Vagina (tissue), 2 donors: ENCODE measurements at places on chromosomes 12 and 14.

DNA sequence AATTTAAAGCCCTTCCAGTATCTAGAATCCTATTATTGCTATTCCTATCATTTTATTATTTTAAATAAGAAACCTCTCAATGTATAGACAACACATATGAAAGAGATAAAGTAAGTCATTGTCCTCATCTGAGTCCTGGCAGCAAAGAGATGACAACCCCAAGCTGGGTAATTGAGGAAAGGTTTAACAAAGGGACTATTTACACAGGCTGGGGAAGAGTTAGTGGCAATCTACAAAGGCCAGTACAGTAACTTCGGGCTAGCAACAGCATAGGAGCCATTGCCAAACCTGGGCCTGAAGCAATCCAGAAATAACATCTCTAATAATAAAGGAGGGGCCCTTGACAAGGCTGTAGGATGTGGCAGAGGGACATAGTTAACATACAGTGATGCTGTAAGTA, 11.2 kb downstream of the PDE6H start:
- DNase-seq = no peak

- DNase-seq = no peak
Measured at GRCh38 chr14:36301159-36301558, 19.3 kb downstream of the MBIP start.

GRCh38 chr12:50099302-50100008, 4.4 kb upstream of the GPD1 start:
- DNase-seq = no peak

DNA sequence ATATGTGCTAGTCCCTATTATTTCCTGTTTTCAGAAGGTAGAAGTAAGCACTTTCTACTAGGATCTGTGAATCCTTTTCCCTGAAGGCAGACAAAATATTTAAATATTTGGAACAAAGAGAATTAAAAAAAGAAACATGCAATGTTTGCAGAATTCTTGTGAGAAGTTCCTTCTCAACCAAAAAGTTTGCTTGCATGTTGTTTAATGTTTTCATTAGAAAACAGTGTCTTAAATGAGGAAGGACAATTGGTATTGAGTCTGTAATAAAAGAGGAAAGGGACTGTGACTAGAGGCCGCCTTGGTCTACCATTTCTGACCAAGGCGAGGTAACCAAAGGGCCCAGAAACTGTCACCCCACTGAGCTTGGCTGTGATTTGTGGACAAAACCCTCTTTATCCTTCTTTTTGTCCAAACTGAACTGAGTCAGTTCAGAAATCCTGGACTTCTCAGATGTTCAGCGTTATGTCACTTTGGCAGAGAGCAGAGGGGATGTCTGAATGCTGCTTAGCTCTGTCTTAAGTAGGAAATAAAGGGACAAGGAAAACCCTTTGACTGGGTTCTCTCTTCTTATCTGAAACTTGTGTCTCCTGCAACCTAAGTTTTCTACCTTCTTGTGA, 129.8 kb upstream of the CPM start:
- DNase-seq = no peak

GRCh38 chr14:55401751-55402150, 9.9 kb downstream of the ATG14 start:
- DNase-seq = no peak

DNA sequence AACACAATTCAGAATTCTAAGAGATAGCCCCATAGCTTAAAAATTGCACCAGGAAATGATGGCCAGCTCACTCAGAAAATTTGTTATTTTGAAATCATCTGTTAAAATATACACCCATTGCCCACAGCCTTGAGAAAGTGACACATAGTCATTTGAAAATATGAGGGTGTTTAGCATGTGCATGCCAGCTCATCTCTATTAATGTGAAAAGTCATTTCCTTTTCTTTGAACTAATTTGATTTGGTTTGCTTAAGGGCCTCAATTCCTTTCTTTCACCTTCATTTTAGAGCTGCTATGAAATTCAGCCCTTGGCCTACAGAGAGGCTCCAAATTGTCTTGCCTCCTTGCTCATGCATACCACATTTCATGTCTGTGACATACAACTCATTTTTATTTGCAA, 241.4 kb downstream of the PHLDA1 start:
- no peak for DNase-seq

GRCh38 chr14:34837801-34838322, 37.3 kb downstream of the BAZ1A start:
- DNase-seq = no peak

- no peak for DNase-seq
Measured at GRCh38 chr12:31560516-31560915, 30.4 kb downstream of the DENND5B start.

DNA sequence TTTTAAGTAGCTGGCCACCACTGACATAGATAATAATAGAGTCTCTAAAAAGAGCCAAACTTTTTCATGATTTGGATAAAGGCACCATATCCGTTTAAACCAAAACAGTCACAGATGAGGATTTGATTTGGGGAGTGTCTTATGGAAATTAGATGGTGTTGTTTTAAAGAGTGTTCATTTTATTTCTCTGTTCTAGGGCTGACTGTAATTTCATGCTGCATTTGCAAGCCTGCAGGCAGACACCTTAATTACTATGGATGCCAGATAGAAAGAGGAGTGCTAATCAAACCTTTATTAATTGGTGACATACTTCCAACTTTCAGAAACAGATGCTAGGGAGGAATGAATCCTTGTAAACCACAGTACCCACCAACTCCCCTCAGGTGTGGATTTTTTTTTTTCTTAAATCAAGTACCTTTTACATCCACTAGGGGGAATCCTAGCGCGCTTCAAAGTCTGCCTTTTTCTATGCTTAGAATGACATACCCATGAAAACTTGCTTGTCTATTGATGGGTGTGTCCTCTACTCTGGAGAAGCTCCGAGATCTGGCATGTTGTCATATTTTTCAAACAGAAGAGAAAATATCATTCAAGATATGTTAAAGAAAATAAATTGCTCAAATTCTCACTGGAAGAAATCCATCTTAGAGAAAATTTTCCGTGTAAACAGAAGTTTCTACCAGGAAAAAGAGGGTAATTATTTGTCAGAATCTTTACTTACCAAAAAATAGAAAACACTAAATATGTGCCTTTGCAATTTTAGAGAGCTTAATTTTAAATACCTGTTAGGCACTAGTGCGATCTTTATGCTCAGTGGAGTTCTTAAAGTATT, 14.2 kb upstream of the PLXNC1 start:
- no peak for DNase-seq

GRCh38 chr12:58106195-58106594, 164.8 kb downstream of the ATP23 start:
- DNase-seq = no peak

GRCh38 chr14:99626041-99626648, 18.8 kb upstream of the HHIPL1 start:
- DNase-seq = no peak

DNA sequence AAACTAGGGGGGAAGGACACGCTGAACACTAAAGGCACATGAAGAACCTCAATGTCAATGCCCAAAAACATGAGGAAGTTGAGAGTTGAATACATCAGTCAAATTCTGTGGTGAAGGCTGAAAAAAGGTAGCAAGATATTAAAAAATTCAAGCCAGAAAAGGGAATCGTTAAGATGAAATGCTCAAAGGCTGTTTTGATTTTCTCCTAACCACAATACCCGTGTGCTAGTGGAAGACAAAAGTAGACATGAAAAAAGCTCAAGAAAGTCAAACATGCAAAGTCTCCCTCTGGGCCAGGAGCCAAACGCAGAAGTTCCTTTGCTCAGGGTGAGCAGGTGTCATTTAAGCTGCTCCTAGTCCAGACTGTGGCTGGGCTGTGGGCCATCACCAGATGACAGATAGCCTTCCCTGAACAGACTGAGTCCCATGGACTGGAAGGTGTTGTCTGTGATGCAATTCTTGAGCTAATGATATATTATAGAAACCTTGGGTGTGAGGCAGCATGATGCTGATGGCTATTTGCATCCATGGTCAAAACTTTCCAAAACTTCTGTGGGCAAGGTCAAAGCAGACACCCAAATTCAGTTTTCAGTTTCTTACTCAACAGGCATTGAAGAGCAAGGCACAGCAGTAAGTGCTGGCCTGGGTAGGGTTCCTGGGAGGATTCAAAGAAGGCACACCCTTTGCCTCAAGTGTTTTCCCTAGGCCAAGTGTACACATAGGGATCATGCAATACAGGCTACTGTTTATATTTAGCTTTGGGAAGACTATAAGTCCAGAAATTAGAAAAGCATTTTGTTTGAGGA, 81.6 kb downstream of the MYRFL start:
- no peak for DNase-seq

- DNase-seq = no peak
Measured at GRCh38 chr12:89947437-89948270, 239.0 kb upstream of the ATP2B1 start.
